ENCODE measurements at places on chromosomes 6 and 20.

GRCh38 chr6:90154755-90155470 lies 141.7 kb downstream of the BACH2 start:
- DNase-seq, result no peak

DNA sequence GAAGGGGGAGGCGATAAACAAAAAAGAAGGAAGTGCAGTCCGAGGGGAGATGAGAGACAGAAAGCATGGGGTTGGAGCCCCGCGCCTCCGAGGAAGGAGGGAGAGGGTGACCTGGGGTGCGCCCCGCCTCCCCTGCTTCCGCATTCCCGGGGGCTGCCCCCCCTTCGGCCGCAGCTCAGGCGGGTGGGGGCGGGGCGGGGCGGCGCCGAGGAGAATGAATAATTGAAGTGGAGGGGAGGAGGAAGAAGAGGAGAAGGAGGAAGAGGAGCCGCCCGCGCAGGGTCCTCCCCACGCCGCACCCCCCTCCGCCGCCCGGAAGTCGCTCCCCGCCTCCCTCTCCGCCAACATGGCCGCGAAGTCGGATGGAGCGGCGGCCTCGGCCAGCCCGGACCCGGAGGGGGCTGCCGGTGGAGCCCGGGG lies at the start of gene XKR7:
XKR7 (plus strand) TSS at position 322 of the 420 bp plus-strand sequence; CDS start at position 347, 25 bp downstream.
- no peak for DNase-seq

GRCh38 chr6:16238963-16239797 lies 793 bp downstream of the GMPR start:
- no peak for DNase-seq

DNA sequence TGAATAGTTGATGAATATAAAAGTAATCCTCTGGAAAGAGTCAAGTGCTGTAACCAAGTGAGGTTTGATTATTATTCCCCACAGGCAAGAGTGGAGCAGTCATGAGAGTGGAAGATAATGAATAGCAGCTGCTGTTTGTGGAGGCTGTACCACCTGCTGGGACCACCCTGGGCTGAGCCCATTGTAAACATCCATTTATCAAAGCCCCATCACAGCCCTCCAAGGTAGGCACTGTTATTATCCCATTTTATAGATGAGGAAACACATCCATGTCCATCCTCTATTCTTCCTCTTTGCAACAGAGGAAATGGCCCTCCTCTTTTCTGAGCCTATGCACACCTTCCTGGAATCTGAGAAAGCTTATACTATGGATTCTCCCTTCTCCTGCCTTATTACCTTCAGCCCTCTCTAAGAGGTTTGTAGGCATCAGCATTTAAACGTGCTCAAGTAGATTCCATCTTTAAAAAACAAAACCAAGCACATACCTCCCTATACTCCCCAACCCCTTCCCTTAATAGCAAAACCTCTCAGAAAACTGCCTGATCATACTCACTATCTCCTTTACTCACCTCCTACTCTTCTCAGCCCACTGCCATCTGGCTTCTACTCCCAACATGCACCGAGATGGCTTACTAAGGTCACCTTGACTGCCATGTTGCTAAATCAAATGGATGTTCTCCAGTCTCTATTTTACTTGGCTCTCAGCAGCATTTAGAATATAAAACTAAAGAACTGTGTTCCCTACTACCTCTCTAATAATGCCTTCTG lies 37.1 kb downstream of the CDH22 start:
- no peak for DNase-seq

DNA sequence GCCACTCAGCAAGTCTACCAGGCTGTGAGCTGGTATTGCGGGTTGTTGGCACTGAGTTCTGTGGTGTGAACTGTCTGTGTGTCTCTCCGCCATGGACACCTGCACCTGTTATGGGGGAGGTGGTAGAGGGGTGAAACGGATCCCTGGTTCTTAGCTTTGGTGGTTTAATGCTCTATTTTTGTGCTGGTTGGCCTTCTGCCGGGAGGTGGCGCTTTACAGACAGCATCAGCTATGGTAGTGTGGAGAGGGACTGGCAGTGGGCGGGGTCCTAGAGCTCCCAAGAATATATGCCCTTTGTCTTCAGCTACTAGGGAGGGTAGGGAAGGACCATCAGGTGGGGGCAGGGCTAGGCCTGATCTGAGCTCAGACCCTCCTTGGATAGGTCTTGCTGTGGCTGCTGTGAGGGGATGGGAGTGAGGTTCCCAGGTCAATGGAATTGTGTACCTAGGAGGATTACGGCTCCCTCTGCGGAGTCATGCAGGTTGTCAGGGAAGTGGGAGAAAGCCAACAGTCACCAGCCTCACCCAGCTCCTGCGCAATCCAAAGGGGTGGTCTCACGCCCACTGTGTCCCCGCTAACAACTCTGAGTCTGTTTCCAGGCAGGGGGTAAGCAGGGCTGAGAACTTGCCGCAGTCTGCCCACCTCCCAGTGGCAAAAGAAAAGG lies 154.3 kb downstream of the CCDC170 start:
- peak; percentile 37 for DNase-seq

DNA sequence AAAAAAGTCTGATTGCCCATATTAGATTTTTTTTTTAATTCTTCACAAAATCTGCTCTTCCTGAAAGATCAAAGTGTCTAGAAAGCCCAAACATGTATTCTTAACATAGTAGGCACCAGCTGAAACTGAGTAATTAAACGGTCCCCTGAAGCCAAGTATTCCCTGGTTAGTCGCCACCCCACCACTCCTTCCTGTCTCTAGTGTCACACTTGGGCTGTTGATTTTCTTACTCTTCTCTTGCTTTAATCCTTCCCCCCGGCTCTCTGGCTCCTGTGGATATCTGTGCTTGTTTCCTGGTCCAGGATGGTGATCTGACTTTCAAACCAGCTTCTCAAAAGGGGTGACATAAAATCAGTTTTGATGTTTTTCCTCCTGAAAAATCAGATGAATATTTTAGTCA lies 162.9 kb downstream of the QKI start:
- no peak for DNase-seq

DNA sequence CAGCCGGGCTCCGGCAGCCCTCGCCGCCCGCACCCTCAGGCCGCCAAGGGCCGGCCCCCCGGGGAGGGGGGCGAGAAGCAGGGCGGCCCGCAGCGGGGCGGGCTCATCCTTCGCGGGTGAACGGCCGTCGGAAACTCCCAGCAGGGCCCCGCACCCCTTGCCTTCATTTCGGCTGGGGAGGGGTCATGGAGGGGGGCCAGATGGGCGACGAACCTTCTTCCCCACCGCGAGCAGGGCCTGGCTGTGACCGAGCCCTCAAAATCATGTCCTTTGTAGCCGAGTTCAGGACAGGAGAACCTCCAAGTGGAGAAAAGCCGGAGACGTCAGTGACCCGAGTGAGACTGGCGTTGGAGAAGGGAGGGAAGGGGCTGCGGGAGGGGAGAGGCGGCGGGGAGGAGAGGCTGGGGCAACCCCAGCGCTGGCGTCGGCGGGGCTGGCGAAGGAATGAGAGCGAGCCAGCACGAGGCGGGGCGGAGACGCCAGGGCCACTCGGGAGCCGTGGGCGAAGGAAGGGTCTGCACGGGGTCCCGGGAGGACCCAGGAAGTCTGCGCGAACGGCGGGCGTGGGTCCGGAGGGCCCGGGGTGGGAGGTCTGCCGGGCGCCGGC lies 571 bp upstream of the FOXC1 start:
- DNase-seq, result no peak

DNA sequence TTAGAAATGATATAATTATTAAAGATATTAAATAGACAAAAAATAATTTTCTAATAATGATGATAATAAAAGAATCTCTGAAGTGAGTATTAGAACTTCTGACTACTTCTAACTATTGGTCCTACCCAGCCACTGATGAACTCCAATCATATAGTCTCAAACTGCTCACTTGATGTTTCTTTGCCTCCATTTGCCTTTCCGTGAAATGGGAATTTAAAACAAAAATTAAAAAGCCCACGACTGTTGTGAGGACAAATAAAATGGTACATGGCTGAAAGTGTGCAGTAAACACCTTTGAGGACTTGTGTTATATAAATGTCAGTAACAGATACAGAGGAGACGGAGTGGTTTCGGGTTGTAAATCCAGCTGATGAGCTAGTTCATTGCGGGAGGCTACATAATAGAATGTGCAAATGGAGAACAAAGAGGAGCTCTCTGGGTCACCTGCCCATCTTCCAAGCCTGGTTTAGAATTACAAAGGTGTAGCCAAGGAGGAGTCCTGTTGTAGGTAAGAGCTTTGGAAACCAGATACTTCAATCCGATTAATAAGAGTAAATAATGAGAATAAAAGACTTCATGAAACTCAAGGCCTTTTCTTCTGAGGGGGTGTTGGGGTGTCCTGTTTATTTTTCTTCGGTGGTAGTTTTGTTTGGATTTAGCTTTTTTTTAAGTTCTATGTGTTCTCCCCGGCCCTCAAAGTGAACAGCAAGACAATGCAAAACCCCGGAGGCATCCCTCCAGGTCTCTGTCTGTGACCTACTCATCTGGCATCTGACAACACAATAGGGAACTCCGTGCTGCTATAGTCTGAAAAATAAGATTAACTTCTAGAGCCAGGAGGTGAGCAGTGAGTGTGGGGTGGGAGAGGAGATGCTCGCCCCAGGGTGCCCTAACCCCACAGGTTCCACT lies 4.4 kb upstream of the PXDC1 start:
- no peak for DNase-seq

GRCh38 chr6:26249707-26249956 lies 115.4 kb upstream of the BTN3A2 start:
- no peak for DNase-seq

DNA sequence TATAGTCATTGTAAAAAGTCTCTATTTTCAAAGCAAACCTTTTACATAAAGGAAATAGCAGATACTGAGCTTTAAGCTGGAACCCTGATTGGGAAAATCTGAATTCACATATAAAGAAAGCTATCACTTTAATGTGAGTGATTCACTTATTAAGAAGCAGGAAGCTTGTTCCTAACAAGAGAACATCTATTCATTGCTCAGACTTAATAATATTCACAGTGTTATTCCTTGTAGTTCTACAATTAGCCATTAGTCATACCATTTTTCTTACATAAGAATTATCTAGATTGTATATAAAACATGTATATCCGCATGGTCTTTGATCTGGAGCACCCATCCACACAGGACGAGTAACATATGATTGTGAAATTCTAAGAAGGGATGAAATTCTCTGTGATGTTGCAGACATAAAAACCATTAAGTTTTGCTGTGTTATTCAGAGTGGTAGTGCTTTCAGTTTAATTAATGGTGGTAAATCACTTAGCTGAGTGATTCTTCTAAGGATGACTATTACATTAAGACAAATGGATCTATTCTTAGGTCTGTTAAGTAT lies 71.1 kb upstream of the FOXQ1 start:
- no peak for DNase-seq

DNA sequence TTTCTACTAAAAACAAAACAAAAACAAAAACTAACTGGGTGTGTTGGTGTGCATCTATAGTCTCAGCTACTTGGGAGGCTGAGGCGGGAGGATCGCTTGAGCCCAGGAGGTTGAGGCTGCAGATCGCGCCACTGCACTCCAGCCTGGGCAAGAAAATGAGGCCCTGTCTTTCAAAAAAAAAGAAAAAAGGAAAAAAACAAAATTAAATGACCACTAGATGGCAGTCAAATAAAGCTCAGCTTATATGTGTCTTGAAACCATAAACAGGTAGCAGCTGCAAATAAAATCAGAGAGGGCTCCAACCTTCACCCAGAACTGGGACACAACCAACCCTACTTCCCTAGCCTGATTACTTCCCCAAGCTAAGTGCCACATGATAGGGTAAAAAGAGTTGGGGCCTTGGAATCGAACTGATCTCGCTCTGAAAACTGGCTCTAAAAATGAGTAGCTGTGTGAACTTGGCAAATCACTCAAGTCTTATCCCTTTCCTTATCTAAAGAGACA lies 67.1 kb upstream of the ADGRF4 start:
- no peak for DNase-seq

DNA sequence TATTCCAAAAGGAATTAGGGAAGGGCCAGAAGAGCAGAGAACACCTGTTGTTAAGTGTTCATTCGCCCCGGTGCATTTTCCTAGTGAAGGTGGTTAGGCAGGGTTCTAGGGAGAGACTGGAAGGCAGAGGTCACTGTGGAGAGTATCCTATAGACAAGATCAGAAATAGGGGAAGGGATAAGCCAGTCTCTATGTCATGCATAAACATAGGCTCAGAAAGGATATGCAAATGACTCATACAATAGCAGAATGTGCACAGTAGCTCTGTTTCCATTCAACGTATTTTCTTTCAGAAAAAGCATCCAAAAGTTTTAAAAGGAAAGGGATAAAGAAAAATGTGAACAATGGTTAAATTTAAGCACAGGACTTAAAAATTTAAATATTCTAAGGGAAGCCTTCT lies 47.4 kb downstream of the BMP6 start:
- no peak for DNase-seq

DNA sequence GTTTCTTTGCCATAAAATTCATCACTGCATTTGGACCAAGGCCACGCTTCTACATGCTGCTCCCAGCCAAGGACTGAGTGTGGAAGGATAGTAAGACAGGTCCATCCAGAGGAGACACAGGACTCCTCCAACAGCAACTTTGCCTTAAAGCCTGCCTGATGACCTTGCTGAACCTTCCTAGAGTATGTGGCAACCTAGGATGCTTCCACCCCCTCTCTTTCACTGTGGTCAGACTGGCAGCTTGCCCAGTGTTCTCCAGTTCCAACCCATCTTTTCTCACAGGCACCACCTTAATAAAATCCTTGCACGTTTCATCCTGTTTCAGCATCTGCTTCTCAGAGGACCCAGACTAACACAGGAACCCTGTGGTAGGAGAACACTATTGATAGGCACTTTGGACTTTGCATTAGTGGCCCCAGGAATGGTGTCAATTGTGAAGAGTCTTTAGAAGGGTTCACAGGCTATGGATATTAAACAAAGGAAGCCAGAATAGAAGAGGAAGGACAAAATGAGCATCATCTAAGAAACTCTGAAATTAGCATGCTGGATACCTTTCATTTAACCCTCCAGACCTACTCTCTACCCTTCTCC lies 2.4 kb upstream of the PKHD1 start:
- no peak for DNase-seq

DNA sequence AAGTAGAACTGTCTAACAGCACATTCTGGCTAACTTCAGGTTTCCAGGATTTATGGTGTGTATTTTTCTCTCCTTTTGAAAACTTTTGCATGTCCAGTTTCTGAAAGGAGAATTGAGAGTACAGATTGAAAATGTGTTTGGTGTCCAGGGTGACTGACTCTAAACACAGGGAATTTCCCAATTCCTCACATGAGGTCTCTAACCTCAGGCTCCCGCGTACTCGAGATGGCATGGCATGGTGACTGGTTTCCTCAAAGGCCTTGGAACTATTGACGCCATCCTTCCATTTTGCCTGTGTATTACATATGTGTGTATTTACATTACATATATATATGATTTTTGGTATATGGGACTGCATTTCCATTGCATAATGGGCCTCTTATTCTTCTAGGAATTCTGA lies 52.5 kb downstream of the PRND start:
- no peak for DNase-seq

DNA sequence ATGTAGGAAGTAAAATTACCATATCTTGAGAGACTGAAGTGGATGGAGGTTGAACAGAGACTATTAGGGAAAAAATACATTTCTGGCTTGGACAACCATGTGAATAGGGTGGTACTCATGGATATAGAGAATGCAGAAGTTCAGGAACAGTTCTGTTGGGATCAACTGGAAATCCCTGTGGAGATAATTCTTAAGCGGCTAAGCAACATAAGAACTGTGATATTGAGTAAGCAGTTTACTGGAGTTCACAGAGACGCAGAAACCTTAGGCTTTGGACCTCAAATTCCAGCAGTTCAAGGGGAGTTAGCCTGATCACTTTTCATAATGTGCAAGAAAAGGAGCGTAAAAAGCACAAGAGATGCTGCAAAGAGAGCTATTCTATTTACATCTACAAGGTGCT lies 23.6 kb upstream of the SLC17A4 start:
- no peak for DNase-seq

- DNase-seq, result no peak
These were observed 160.9 kb downstream of the DTNBP1 start for GRCh38 chr6:15501826-15502445.
